ENCODE measurements at places on chromosomes 2 and 18. TPM values are rescaled to one million over a fixed set of nuclear protein-coding genes. Genes with fewer than 3 reads are reported as not detected.

Gene SLC38A11
- not detected for total RNA-seq

Gene COL4A4
- 1.5 TPM for total RNA-seq

Gene ALPP
- not detected for total RNA-seq

Gene L3MBTL4
- 1.0 TPM for total RNA-seq

Gene MATN3
- total RNA-seq, result 4.3 TPM

Gene CDH19
- total RNA-seq, result not detected

Gene SLC16A14
- 0.92 TPM for total RNA-seq

Gene CYP1B1
- 0.25 TPM for total RNA-seq

Gene GPR17
- not detected for total RNA-seq

Gene ZSWIM2
- not detected for total RNA-seq

Data from foreskin keratinocyte (primary cell).